Activated gamma-delta T cell treated with Interleukin-2 at 50 U/mL for 16 hours (primary cell): ENCODE measurements at places on chromosomes 11 and 22.

GRCh38 chr11:31512117-31512516 lies 2.5 kb downstream of the ELP4 start:
- no peak for DNase-seq

- DNase-seq = no peak
Measured at GRCh38 chr11:112267188-112267591, 6.5 kb upstream of the PLET1 start.

DNA sequence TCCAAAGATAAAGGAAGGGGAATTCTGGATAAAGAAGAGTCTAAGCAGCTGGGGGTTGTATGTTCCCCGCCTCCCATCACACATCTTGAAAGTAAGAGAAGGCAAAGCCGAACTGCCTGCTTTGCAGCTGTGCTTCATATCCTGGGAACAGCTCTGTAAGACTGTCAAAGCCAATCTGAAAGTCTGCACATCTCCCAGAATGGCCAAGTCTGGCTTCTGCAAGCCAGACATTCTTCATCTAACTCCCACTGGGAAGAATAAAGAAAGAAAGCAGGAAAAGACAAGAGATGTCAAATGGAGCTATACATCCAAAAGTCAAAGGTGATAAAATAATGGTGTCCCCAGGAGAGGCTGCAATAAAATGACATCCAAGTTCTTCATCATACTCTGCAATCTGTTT lies 15.4 kb downstream of the MORC2 start:
- DNase-seq = no peak

DNA sequence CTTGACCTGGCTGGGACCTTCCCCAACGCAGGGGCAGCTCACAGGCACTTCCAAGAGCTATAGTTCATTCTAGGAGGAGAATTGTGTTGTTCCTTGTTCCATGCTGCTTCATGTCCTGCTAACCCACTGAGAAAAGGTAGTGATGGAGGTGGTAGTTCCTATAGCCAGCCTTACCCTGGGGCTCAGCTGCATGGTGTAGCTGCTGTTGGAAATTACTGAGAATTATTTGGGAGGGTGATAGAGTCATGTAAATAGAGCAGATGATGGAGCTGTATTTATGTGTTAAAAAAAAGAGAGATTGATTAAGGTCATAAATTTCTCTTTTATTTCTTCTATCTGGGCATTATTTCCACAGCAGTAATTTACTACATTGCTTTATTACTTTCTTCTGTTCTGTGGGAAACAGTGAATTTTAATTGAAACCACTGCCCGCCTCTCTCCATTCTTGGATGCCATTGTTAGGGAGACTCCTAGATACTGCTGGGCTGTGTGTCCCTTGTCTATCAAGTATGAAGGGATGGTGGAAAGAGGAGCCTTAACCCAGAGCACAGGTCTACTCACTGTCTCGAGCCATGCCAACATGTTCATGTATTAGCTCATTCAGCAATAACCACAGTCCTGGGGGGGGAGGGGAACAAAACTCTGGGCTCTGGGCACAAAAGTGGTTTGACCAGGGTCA lies 309.2 kb downstream of the FAT3 start:
- DNase-seq = no peak

DNA sequence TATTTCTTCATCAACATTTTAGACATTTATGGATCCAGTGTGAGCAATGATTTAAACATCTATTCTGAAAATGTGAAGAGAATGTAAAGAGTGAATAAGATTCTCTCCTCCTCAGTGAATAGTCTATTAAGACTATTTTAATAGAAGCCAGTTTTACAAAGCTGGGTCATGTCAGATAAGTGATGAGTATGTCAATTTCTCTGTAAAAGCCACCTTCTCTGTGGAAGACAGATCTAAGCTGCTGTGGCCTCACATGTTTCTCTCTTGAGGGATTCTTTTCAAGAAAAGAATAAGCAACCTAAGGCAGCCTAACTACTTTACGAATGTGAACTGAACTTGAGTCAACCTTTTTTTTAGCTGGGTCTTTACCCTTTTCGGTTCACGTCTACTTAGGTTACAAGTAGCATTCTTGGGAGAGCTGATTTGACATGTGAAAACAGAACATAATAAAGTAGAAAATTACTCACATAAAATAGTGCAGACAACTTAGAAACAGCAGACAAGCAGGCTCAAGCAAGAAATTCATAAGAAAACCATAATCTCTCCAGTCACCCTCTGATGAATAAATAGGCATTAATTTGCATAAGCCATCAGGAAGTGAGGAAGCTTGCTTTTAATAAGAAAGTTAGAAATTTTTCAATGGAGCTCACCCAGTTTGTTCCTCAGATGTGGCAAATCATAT lies 9.9 kb downstream of the CTSC start:
- no peak for DNase-seq

GRCh38 chr22:30332994-30333706 lies 6.4 kb upstream of the TBC1D10A start:
- DNase-seq = no peak

- DNase-seq = no peak
Measured at GRCh38 chr11:16977136-16977993, 36.8 kb downstream of the PLEKHA7 start.

GRCh38 chr11:29481738-29482137 lies 535.1 kb downstream of the KCNA4 start:
- no peak for DNase-seq

DNA sequence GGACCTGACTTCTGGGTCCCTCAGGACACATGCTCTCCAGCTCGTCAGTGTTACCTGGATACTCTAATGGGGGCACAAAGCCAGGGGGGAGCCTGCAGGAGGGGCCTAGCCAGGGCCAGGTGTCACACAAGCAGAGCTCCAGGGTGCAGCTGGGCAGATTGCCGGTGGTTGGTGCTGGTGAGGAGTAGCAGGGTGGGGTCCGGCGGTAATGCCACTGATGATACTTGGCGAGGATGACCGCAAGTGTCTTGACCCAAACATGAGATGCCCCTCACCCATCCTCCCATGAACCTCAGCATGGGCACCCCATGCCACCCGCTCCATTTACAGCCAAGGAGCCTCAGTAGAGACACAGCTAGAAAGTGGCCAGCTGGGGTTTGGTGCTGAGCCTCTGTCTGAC lies 15.1 kb upstream of the KCNQ1OT1 start:
- DNase-seq = no peak

DNA sequence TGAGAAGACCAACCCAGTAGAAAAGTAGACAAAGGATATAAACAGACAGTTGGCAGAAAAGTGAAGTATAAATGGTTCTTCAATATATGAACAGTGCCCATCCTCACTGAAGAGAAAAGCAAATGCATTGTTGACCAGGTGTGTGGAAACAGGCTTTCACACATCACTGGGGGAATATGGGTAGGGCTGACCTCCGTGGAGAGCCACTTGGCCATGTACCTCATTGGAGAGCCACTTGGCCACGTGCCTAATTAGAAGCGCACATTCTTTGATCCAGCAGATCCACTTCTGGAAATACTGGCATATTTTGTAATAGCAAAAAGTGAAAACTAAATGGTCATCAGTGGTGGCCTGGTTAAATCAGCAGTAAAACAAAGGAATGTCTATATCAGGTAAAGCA lies 43.2 kb downstream of the PPP6R3 start:
- no peak for DNase-seq

GRCh38 chr22:23365524-23365923 lies 185.2 kb downstream of the BCR start:
- no peak for DNase-seq

- DNase-seq = no peak
Measured at GRCh38 chr11:65130631-65131416, 3.5 kb downstream of the SYVN1 start.

DNA sequence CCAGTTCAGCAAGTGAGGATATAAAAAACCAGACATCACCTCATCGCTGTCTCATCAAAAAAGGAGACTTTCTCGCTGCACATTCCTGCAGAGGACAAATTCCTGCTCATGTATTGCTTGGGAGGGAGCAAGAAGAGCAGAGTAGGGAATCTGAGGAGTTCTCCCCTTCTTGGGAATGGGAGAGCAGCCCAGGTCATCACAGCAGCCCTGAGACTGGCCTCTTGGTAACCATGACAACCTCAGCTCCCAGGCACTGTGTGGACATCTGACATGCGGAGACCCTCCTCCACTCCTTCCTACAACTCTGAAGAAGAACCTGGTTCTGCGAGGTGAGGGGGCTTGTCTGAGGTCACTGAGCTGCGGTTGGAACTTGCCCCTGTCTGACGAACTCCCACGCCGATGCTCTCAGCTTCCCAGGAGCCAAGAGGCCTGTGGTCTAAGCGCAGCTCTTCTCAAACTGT lies 17.9 kb downstream of the RFPL1 start:
- DNase-seq = no peak

- no peak for DNase-seq
Measured at GRCh38 chr11:74507582-74507981, 14.1 kb upstream of the LIPT2 start.

DNA sequence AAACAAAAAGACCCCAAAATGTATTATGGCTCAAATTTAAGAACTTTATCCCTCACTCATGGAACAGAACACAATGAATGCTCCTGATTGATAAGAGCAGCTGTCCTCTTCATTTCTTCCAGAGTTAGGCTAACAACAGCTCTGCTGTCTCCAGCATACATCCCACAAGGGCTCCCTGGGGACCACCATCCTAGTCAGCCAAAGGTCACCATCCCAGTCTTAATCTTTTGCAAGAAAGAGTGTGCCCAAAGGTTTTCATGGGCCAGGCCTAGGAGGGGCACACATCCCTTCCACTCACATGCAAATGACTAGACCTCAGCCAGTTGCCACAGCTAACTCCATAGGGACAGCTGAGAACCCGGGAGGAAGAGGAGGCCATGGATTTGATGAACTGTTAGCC lies 555.3 kb downstream of the BUD13 start:
- DNase-seq = no peak

DNA sequence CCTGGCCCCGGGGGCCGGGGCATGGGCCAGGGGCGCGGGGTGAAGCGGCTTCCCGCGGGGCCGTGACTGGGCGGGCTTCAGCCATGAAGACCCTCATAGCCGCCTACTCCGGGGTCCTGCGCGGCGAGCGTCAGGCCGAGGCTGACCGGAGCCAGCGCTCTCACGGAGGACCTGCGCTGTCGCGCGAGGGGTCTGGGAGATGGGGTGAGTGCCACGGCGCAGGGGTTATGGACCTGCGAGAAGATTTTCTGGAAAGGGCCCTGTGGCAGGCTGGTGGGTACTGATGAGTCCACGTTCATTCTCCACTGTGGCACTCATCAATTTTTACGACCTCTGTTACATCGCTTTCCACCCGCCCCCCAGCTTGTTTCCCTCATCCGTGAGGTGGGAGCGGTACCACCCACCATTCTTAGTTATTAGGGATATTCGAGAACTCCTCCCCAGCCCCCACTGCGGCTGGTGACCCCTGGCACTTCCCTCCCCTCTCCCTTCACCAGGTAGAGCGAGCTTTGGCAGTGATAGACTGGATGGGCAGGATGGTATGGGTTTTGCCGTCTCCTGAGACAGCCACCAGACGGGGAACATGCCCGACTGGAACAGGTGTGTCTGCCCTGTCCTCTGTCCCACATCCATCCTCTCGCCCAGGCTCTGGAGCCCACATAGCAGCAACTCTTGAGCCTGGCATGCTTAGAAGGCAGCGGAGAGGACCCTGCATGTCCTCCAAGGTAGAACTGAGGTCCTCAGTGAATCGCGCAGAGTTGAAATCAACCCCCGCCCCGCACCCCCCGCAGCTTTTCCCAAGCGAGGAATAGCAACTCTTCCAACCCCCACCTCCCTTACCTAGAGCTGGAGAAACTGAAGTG lies 562 bp downstream of the DGAT2 start:
- no peak for DNase-seq

GRCh38 chr11:28132548-28132947 lies 24.4 kb downstream of the METTL15 start:
- no peak for DNase-seq

GRCh38 chr11:69567951-69568808 lies 72.8 kb upstream of the CCND1 start:
- DNase-seq = no peak

DNA sequence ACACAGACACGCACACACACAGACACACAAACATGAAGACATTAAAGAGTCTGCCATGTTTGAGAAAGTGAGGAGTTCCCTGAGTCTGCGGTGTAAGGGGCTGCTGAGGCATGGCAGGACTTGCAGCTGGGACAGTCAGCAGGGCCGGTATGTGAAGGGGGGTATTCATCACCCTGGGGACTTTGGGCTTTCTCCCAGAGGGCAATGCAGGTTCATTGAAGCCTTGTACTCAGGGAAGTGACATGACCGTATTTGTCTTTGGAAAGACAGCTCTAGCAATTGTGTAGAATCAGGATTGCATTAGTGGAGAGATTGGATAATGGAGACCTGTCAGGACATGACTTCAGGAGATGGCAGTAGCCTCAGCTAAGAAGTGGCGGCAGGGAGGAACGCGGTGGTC lies 9.4 kb upstream of the ADAMTS8 start:
- DNase-seq = no peak

GRCh38 chr22:26681395-26681821 lies 24.0 kb downstream of the MIAT start:
- DNase-seq = no peak

DNA sequence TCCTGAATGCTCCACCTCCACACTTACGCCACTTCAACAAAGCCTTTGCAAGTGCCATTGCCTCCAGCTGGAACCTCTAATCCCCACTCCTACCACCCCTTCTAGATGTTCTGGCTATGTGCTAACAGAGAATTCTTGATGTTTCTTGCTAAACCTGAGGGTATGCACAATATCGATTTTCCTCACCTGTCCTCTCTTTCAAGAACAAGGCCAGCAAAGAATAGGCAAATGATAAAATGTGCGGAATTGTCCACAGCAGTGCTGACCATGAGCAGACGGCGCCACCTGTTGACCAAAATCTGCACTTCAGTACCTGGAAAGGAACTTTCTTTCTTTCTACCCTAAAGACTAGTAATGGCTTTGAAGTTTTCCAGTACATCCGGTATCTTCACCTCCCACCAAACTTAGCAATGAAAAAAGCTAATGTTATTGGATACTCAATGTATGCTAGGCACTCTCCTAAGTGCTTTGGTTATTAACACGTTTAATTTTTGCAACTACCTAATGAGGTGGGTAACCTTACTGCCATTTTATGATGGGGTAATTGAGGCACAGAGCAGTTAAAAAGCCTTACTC lies 3.4 kb downstream of the TIMM10 start:
- peak; percentile 77 for DNase-seq

- DNase-seq = peak; percentile 3
Measured at GRCh38 chr11:35662061-35662648, 420 bp upstream of the TRIM44 start.

GRCh38 chr11:128405714-128406662 lies 181.4 kb downstream of the ETS1 start:
- DNase-seq = no peak

GRCh38 chr11:35073691-35074419 lies 65.1 kb upstream of the CD44 start:
- DNase-seq = no peak

- DNase-seq = no peak
Measured at GRCh38 chr22:30223303-30223702, 23.3 kb downstream of the LIF start.
